NCI-H187 (cell line): ENCODE measurements at places on chromosomes 4 and X.

GRCh38 chr4:119797238-119797894 lies 168.8 kb upstream of the PDE5A start:
- no peak for DNase-seq

DNA sequence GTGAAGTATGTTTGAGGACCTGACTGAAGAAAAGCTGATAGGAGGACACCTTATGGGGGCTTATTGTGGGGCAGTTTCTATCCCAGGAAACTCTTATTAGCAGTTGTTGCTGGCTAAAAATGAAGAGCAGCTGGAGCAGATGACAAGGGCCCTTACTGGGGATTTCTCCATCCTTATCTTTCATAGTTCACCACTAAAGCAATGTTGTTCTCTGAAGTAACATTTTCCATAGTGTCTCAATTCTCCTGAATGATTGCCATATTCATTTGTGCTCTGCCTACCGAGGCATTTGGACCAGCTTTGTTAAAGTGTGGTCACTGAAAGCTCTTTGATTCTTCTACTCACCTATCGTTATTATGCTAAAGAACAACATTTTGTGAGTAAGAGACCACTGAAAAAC lies 7.7 kb downstream of the ENOX2 start:
- DNase-seq, result no peak

- no peak for DNase-seq
Observed at GRCh38 chr4:142222127-142222526, 585.7 kb downstream of the IL15 start.

DNA sequence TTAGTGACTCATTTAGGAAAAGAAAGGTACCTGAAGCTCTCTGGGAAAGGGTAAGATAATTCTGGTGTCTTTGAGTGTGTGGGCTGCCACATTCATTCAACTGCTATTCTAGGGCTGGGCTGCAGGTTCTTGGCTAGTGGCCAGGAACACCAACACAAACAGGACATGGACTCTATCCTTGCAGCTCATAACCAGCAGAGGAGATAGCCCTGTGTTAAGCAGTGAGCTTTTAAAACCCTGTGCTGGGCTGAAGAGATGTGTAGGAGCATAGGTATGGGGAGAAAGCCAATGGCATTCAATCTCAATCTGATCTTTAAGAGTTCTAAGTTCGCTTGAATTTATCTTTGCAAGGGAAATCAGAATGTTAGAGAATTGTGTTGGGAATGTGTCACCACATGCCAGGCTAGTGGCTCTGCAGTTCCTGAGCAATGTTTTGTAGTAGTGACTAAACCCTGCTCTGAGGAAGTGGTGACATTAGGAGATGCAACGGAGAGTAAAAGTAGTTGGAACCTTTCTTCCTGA lies 39.2 kb downstream of the SGMS2 start:
- no peak for DNase-seq

DNA sequence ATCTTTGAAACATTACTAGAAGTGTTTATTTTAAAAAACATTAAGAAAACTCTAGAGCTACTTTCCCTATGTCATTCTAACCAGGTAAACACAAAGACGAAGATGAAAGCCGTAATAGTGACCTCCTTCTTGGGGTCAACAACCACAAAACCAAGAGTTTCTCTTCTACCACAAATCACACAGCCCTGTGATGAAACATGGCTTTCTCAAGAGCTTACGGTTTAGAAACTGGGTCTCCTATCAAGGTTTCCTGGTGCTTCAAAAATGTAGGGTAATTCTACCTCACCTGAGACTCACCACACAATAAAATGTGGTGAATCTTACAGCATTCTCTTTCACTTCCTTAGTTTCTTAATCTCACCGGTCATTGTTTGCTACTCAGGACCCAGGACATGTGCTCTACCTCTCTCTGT lies 50.9 kb downstream of the CORIN start:
- DNase-seq, result no peak

GRCh38 chr4:168604496-168605373 lies 107.9 kb downstream of the PALLD start:
- DNase-seq, result no peak

GRCh38 chrX:68842781-68843581 lies 14.2 kb downstream of the EFNB1 start:
- DNase-seq, result no peak

GRCh38 chrX:147848543-147849443 lies 62.9 kb upstream of the FMR1 start:
- DNase-seq, result no peak

DNA sequence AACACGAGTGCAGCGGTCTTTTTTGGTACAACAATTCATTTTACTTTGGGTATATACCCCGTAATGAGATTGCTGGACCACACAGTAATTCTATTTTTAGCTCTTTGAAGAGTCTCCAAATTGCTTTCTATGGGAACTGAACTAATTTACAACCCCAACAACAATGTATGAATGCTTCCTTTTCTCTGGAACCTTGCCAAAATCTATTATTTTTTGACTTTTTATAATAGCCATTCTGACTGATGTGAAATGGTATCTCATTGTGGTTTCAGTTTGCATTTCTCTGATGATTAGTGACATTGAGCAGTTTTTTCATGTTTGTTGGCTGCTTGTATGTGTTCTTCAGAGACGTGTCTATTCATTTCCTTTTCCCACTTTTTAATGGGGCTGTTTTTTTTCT lies 240.8 kb downstream of the STK32B start:
- peak; percentile 6 for DNase-seq

GRCh38 chrX:111041018-111041462 lies 55.0 kb upstream of the PAK3 start:
- no peak for DNase-seq

DNA sequence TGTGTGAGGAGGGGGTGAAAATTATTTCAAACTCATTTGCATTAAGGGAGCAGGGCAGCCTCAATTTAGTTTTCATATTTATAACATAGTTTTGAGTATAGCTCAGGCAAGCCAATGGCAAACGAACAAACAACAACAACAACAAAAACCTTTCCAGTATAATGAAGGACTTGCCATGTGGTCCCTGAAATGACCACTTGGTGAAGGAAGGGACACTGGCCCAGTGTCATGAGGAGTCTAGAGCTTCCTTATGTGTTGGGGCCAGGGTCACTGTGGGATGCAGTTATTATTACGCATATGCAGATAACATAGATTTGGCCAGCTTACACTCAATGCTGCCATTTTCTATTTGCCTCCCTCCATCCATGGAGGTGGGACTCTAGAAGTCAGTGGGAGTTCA lies 23.3 kb downstream of the NKX3-2 start:
- no peak for DNase-seq

DNA sequence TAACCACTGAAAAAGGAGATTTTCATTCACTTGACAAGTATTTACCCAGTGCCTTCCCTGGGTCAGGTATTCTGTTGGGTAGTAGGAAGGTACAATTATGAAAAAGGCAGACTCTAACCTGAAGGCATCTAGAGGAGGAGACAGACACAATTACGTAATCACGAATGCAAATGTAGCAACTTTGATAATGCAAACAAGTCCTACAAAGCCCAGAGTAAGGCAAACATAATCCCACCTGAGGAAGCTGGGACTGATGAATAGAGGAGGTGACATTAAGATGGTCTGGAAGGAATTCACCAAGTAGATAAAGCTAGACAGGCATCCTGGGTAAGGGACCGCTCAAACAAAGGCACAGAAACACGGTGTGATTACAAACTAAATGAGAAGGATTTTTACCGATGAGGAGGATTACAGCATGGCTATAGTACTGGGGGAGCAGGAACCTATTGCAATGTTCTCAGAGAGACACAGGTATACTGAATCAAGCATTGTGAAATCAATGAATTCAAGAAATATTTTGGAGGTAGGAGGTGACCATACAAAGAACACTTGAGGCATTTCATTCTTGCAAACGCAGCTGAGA lies 37.1 kb downstream of the TMEM150C start:
- no peak for DNase-seq

DNA sequence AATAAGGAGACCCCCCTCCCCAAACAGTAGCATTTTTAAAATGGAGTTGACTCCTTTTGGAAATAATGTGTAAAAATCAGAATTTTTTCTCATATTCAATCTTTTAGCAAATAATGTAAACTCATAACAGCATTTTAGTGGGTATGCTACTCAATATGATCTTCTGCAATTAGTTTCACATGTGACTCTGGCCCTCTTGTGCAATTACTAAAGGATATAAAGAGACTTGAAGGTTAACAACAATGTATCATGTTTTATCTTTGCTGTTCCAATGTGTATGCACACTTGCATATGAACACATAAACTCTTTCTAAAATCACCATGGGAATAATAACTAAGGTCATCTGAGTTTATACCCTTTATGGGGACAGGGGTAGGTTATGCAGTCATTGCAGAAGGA lies 39.9 kb upstream of the RXFP1 start:
- no peak for DNase-seq

DNA sequence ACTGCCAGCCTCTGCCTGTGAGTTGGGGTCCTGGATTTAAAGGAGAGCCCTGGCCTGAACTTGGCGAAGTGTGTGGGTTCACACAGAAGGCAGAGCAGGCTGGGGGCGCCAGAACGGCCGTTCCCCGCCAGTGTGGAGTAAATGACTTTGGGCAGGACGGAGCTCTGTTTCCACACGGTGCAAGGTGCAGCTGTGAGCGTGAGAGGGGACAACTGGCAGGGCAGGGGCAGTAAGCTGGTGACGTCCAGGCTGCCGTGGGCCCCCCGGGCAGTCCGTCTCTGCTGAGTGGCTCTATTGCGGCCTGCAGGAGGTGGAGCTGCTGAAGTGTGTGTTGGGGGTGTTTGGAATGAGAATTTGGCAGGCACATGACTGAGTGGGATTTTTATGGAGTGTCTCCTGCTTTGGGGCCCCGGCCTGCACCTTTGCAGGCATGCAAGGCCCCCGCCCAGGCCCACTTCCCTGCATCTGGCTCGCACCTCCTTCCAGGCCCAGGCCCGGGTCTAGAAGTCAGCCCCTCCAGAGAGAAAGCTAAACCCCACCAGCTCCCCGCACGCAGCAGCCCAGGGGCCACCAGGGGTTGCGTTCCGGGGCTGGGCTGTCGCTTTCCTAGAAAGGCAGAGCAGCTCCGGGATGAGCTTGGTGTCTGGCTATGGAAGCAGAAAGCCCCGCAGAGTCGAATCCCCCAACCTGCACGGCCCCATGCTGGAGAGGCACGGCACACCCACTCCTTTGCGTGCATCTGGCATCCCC lies 62.2 kb upstream of the GRPEL1 start:
- no peak for DNase-seq

DNA sequence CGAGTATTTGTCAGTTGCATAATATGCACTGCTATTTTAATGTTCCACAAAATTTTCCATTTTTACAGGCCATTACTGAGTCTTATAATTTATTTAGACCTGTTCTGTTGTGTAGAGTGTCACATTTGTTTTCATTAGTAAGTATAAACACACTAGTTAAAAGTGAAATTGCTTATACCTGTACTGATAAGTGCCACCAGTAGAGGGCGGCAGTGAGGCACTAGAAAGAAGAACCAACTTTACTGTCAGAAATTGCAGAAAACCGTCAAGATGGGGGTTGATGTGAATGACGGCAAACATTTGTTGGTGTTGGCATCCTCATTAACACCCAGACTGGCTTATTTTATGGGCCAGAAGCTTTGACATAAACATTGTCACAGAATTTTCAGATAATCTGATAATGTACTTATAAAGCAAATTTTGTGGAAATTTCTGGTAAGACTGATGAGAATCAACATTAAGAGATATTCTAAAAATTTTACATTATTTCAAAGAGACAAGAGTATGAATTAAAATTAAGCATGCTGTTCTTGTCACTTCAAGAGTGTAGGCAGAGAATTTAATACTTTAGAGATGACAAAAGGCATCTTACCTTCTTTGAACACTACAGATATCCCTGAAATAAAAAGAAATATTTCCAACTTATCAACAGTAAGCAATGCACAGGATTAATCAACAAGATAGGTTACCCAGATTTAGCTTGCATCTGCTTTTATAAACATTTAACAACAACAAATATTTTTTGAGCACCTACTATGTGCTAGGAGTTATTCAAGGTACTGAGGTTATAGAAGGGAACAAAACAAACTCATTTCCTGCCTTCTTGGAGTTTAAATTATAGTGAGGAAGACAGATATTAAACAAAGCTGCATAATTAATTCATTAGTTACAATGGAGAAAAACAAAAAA lies 24.9 kb downstream of the ALPK1 start:
- DNase-seq, result no peak

GRCh38 chr4:37685823-37686372 lies 278 bp downstream of the RELL1 start:
- DNase-seq, result peak; percentile 38

GRCh38 chr4:27357283-27357682 lies 496.6 kb downstream of the STIM2 start:
- DNase-seq, result no peak

GRCh38 chrX:121216641-121217374 lies 169.4 kb downstream of the GLUD2 start:
- DNase-seq, result no peak

- no peak for DNase-seq
Observed at GRCh38 chr4:10856271-10856782, 171.8 kb upstream of the CLNK start.

DNA sequence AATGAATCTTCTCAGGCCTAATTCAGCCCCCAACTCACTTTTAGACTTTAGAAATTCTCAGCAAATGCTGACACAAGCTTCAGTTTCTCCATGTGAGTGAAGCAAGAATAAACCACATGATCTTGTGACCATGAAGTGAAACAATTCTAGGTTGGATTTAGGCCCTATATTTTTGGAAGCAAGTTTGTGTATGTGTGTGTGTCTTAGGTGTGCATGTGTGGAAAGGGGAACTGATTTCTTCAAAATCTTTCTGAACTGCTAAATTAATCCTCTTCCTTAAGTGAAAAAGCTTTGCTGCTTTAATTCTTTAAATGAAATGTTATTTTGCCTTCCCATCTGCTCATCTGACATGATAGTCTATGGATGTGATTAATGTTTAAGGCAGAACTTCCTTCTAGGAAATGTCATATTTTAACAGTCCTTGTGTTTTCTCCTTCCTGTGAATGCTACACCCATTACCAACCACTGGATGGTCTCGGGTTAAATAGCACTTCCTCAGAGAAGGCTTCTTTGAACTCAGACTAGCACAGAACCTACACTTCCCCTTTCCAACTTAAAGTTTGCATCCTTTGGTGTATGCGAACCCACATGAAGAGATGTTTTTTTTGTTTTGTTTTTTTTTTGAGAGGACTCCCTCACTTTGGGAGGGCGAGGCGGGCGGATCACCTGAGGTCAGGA lies 1.2 kb upstream of the TMEM144 start:
- DNase-seq, result no peak

DNA sequence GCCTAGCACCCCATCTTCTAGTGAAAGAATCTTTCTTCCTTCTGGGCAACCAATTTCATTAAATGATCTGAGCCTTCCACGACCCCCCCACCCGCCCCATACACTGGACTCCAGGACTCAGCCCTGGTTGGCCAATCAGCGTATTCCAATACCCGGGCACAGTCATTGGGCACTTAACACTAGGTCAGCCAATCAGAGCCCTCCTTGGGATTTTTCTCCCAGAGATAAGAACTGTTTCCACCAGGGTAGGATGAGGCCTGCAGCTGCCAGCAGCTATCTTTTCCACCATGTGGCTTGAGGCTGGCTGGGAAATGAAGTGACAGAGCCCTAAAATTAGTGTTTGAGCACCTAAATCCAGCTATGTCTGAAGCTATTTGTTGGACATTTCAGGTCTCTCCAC lies 418.8 kb downstream of the BCOR start:
- DNase-seq, result no peak

- DNase-seq, result no peak
Observed at GRCh38 chr4:43357252-43357974, 464.9 kb downstream of the GRXCR1 start.
